ENCODE measurements at places on chromosomes 13 and 19. TPM values are rescaled to one million over a fixed set of nuclear protein-coding genes. Genes with fewer than 3 reads are reported as not detected.
A peak's percentile ranks its signal among the peaks of the same experiment; 100 is the strongest.

The CYP2A7 gene
- not detected for total RNA-seq

DNA sequence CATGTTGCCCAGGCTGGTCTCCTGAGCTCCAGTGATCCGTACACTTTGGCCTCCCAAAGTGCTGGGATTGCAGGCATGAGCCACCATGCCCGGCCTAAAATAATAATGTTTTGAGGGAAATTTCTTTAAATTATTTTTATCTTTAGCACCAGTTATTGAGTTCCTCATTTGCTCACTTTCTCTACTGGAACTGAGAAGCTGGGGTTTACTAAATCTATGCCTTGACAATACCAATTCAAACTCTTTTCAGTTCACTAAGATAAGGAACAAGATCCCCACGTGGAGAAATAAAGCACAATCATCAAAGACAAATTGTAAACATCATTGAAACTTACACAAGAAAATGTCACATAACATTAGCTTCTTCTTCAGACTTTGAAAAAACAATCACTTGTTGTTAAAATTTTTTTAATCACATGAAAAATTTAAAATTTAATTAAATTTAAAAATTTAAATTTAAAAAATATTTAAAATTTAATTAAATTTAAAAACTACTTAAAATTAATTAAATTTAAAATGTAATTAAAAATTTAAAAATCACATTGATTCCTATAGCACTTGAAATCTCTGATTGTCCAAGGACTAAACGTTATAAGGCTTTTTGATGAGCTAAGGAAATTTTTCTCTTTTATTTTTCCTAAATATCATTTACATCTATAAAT, 25.2 kb upstream of the XPO4 start:
- H3K4me3 ChIP-seq = no peak overlapping the region
- no peak for DNase-seq
- H3K27ac ChIP-seq = no peak overlapping the region
- no peaks in the 10 kb centered on the region for H3K4me1 ChIP-seq
- no peaks in the 10 kb centered on the region for H3K36me3 ChIP-seq

DNA sequence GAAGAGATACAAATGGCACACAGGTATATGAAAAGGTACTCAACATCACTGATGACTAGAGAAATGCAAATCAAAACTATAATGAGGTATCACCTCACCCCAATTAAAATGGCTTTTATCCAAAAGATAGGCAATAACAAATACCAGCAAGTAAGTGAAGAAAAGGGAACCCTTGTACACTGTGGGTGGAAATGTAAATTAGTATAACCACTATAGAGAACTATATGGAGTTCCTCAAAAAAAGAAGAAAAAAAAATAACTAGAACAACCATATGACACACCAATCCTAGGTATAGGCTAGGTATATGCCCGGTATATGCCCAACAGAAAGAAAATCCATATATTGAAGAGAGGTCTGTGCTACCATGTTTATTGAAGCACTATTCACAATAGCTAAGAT, 150.9 kb downstream of the VWA8 start:
- H3K27ac ChIP-seq = no peak overlapping the region
- H3K4me1 ChIP-seq = peaks cover 11% of the 10 kb centered on the region
- H3K4me3 ChIP-seq = no peak overlapping the region
- H3K27me3 ChIP-seq = no peaks in the 10 kb centered on the region

- peak overlapping the region; percentile 30 for H3K4me3 ChIP-seq
- no peak for DNase-seq
- H3K27ac ChIP-seq = peak overlapping the region; percentile 77
- peaks cover 39% of the 10 kb centered on the region for H3K4me1 ChIP-seq
Measured at GRCh38 chr19:46722421-46723022, 5.6 kb upstream of the PRKD2 start.

GRCh38 chr13:106109391-106109791, 426.1 kb downstream of the EFNB2 start:
- DNase-seq = no peak
- peaks cover 2% of the 10 kb centered on the region for H3K27me3 ChIP-seq
- H3K27ac ChIP-seq = no peak overlapping the region

GRCh38 chr13:66519259-66519658, 710.9 kb downstream of the PCDH9 start:
- no peak overlapping the region for H3K4me3 ChIP-seq
- H3K27ac ChIP-seq = no peak overlapping the region
- no peaks in the 10 kb centered on the region for H3K36me3 ChIP-seq
- no peaks in the 10 kb centered on the region for H3K4me1 ChIP-seq
- no peaks in the 10 kb centered on the region for H3K27me3 ChIP-seq
- DNase-seq = no peak

DNA sequence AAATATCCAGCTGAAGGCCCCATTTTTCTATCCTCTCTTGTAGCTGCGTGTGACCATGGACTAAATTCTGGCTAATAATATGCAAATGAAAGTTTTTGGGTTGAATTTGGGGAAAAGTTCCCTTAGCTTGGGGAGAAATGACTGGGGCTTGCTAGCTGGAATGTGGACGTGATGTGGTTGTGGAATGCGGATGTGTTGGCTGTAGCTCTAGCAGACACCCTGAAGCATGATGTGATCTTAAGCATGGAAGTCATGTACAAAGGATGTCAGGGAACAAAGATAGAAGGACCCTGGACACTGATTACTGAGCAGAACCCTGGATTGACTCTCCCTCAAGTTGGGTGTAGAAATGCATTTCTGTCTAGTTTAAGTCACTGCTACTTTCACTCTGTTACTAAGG, 25.4 kb upstream of the SCEL start:
- no peak for DNase-seq
- H3K27ac ChIP-seq = no peak overlapping the region
- H3K4me3 ChIP-seq = no peak overlapping the region
- no peaks in the 10 kb centered on the region for H3K36me3 ChIP-seq
- H3K4me1 ChIP-seq = peaks cover 15% of the 10 kb centered on the region

DNA sequence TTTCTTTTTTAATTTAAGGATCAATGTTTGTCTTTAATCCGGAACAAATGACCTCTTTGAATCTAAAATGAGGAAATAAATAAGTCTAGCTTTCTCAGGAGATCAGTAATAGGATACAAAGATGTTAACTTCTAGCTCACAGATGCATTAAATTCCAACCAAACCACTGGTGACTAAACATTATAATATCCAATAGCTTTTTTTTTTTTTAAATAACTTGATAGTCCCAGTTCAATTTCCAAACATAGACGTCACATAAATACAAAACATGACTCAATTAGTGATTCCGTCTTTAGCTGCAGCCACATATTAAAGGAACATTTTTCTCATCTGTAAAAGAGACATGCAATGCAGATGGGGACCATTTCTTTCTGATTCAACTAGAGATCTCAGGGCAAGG, 390.5 kb upstream of the PCDH9 start:
- H3K4me3 ChIP-seq = no peak overlapping the region
- no peaks in the 10 kb centered on the region for H3K27me3 ChIP-seq

The HRC gene
- total RNA-seq = not detected

GRCh38 chr13:23381866-23382265, 51.6 kb downstream of the SACS start:
- no peak for DNase-seq
- peaks cover 8% of the 10 kb centered on the region for H3K27me3 ChIP-seq
- no peak overlapping the region for H3K4me3 ChIP-seq

The CACNA1A gene
- total RNA-seq = 0.94 TPM

The PRR36 gene
- total RNA-seq = 0.78 TPM

DNA sequence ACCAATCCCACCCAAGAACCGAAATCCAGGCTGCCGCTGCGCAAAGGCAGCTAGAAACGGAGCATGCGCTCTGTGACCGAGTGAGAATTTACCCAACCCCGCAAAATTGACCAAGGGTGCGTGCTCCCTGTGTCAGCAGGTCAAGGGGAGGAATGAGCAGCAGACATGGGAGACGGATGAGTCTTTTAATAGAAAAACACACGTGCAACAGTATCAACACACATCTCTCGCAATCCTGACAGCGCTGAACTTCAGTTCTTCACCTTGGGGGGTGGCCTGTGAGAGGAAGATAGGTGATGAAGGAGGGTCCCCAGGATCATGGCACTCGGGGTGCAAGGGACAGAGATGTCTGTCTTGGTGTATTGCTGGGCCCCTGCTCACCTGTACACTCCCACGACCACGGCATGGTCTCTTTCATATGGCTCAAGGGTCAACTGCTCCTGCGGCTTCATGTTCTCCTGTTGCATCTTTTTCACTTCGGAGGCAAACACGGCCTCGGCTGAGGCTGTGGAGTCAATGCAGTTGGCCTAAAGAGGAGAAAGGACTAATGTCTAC, 402 bp upstream of the DYRK1B start:
- peaks cover 23% of the 10 kb centered on the region for H3K36me3 ChIP-seq
- peaks cover 24% of the 10 kb centered on the region for H3K4me1 ChIP-seq
- H3K4me3 ChIP-seq = peak overlapping the region; percentile 77
- no peaks in the 10 kb centered on the region for H3K27me3 ChIP-seq

- H3K27me3 ChIP-seq = peaks cover 6% of the 10 kb centered on the region
- H3K4me3 ChIP-seq = no peak overlapping the region
- no peak overlapping the region for H3K27ac ChIP-seq
- DNase-seq = no peak
Measured at GRCh38 chr13:28843639-28844038, 23.5 kb downstream of the MTUS2 start.
